ENCODE measurements at places on chromosomes 2 and 18.

DNA sequence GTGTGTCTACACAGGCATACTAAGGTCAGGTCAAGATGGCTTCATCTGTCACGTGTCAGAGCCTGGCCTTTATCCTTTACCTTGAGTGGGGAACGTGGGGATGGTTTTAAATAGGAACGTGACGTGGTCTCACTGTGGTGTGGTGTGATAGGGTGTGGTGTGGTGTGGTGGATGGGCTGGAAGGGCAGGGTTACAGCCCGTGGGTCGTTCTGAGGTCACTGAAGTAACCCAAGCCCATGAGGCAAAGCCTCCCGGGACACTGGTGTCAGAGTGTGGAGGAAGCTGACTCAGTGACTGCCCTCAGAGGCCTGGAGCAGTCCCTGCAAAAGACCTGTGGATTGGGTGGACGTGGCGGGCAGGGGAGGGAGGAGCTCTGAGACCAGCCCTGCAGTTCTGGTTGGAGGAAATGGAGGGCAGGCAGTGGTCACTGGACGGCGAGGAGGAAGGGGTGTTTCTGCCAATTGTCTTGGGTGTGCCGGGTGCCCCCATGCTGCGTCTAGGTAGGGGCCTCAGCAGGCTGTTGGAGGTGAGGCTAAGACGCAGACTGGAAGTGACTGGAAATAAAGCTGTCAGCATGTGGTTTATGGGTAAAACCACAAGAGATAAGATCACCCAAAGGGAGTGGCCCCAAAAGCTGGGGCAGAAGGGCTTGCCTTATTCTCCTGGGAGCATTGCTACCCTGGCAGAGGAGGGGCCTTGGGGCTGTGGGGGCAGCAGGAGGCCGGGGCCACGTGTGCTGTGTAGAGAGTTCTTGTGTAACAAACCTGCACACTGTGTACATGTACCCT is 84.8 kb downstream of the SH3RF3 start:
- no peak for DNase-seq

DNA sequence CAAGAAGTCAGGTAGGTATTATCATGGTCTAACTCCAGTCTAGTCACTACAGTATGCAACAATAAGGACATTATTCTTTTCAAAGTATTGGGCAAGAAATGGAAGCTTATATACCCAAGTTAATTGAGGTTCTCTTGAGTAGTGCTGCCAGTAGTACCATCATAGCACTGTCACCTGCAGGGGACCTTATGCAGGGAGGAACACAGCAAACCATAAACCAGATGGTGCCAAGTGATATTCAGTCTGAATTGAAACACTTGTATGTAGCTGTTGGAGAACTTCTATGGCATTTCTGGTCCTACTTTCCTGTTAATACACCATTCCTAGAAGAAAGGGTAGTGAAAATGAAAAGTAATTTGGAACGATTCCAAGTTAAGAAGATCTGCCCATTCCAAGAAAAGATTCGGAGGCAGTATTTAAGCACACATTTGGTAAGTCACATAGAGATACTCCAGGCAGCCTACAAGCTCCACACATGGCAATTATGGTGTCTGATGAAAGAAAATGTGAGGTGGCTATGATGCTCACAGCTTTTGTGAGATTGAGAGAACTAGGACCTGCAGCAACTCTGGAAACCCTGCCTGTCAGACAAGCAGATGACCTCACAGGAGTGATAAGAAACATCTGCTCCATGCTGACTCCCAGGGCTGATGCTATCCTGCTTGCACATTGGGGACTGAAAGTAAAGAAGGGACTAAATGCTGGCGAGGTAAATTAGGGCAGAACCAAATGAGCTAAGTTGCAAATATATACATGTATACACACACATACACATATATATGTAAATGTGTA is 174.7 kb downstream of the MC4R start:
- no peak for DNase-seq

DNA sequence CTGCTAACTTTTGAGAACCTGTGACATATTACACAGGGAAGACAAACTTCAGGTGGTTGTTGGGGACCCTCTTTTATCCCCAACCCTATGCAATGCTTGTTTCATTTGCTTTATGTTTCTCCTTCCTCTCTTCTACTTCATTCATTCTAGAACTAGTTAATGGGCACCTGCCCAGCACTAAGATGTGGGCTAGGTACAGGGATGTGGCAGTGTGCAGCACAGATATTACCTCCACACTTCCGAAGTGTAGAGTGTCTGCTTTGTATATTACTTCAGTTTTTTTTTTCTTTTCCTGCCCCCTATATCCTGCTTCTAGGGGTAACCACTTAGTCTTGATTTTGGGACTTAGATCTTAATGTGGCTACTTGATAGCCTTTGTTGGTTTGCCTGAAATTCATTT is 35.1 kb downstream of the CD28 start:
- DNase-seq, result no peak

- no peak for DNase-seq
Observed at GRCh38 chr2:130338793-130339345, 3.8 kb upstream of the IMP4 start.

GRCh38 chr18:76991021-76991688 is 141.4 kb downstream of the MBP start:
- DNase-seq, result no peak

GRCh38 chr18:23065234-23065806 is 70.0 kb upstream of the CABLES1 start:
- DNase-seq, result no peak

DNA sequence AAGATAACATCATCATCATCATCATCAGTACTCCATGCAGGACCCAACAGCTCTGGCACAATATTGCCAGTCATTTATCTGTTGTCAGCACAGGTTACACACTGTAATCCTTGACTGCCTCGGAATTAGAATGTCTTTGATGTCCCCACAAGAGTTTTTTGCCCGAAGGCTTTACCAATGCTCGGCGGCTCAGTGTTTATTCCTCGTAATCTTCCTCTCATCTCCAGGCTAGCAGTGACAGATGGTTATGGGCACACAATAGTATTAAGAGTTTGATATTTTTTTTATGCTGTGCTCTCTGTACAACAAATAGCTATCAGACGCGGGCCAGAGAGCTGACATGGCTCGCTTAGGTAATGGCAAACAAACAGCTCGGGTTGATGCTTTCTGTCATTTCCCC is 515.2 kb downstream of the ZEB2 start:
- DNase-seq, result no peak

DNA sequence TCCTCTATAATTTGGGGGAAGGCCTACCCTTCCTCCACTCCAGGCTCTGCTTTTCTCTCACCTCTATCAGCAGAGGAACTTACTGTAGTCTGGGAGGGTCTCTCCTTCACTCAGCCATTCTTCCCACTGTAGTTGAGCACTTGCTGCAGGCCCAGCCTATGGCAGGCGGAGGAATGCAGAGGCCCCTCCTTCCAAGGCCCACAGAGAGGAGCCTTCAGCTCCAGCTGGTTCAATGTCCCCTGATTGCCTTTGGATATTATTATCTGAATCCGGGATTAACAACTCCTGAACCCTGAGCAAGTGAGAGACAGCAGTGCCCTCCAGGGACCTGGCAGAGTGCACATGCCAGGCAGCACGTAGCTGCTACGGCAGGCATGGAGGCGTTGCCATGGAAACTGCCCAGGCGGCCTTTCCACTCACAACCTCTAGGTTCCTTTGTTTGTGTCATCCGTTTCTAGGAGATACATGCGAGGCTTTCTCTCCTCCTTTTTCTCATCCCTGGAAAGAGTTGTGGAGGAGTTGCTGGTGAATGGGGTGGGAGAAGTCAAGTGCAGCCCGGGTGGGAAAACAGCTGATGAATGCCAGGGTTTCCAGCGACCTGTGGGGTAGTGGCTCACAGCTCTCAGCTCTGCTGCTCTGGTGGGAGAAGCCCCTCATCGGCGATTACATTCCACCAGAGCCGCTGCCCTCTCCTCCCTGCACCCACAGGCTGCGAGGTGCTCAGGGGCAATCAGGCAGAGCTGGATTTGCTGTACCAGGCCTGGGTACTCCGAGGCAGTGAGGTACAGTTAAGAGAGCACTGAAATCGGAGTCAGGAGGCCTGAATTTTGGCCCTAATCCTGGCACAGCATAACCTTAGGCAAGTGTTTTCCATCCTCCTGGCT is 55.3 kb upstream of the HK2 start:
- DNase-seq, result peak; percentile 90

DNA sequence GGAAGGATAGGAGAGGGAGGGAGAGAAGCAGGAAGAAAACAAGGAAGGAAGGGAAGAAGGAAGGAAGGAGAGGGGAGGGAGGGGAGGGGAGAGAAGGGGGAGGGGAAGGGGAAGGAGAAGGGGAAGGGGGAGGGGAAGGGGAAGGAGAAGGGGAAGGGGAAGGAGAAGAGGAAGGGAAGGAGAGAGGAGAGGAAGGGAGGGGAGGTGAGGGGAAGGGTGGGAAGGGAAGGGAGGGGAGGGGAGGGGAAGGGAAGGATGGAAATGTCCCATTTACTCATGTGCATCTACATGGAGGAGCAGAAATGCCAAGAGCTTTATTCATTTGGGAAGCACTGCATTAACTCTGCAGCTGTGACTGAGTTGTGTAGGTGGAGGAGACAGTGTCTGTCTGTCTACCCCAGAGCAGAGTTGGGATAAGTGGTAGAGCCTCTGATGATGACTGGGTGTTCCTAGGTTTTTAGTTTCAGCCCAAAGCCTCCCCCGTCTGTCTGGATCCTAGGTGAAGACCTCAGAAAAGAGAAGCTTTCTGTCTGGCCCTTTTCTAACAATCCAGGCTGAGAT is 131.3 kb downstream of the COL6A3 start:
- DNase-seq, result no peak

DNA sequence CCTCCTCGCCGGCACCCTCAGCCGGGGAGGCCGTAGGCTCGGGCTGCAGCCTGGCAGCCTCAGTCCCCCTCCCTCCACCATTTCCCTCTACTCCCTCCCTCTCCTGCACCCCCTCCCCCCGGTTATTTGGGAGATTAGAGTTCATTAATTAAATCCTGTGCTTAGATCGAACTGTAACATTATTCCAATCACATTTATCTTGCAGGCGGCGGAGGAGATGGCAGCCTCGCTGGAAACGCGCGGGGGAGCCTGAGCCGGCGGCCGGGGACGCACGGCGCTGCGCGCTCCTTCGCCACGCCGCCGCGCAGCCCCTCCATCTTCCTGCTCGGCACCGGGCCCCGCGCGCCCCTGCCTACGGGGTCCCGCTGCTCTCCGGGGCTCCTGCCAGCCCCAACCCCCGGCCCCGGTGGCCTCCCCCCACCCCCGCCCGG is at the start of gene ST8SIA3:
TSS of gene ST8SIA3 (plus strand) at position 287 of the 431 bp plus-strand sequence. CDS start 290 bp downstream, outside the sequence.
- DNase-seq, result peak; percentile 58

GRCh38 chr18:4599312-4599711 is 144.2 kb upstream of the DLGAP1 start:
- DNase-seq, result no peak

DNA sequence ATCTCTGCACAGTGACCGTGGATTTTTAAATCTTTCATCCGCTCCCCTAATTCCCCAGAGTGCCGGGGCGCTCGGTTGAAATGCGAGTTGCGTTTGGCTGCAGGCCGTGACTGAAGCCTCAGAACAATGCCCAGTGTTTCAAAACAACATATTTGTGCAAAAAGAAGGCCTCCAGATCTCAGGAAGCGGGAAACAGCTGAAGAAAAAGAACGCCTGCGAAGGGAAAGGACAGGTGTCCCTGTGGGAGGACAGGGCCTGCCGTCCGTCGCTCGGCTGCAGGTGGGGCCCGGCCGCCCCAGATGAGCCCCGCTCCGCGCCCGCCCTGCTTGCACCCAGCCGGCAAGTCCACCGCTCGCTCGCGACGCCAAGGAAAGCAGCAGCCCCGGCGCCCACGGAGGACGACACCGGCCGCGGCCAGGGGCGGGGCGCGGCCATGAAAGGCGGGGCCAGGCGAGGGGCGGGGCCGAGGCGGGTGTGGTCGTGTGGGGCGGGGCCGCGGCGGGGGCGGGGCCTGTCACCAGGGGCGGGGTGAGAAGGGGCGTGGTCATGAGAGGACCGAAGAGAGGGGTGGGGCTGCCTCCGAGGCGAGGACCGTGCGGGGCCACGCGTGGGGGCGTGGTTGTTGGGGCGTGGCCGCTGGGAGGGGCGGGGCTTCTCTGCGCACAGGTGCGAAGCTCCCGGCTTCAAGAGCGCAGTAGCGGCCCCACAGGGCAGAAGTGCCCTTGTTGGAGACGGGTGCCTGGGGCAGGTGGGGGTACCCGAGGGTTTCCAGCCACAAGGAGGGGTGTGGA is 17.6 kb upstream of the BOK start:
- DNase-seq, result peak; percentile 59

DNA sequence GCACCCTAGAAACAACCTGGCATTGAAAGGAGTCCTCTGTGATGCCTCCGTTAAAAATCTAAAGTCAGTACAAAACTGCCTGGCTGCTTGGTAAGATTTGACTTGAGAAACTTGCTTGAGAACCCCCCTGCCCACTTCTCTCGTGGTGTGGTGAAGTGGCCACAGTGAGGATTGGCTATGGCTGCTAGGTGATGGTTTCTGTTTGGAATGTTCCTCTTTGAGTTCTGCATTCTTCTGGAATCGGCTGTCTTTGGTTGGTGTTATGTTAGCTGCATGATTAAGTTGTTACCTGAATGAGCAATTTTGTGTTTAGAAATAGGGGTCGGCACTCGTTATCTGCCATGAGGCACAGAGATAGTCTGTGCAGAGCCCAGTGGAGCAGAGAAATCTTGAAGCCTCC is 21.7 kb upstream of the SAG start:
- no peak for DNase-seq

DNA sequence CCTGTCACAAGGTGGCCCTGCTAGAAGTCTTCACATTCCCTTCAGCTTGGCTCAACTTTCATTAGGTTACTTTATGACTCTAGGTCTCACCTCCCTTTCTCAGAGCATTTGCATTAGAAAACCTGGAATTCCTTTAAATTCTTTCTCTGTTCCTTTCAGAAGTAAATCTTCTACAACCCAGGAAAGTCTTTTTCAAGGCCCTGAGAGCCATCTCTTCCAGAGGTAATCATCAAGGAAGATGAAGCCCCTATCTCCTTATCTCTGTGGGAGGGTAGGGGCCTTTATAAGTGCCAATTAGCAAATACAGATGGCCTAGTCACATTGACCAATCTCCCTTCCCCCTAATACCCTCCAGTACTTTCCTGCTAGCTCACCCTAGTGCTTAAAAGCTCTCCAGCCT is 848.0 kb upstream of the FAM98A start:
- DNase-seq, result no peak

DNA sequence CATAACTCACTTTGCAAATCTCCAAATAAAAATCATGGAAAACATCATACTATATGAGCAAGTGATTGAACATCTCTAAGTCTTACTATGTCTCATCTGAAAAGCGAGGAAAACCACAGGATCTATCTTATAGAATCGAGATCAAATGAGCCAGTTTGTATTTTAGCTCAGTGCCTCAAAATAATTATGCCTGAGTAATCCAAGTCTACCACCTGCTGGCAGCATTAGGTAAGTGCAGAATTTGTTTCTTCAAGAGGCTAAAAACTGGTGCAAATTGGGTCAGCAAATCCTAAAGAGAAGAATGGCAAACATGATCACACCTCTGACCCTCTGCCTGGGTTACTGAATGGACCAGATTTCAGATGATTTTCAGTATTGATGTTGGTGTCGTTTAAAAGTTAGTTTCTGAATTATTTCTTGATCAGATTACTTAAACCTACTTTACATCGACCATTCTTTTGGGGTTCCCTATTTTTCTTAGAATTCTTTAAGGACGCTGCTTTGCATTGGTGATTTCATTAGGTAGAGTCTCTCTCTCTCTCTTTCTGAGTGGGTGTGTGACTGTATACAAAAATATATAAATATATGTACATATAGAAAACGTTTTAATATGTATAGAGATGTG is 12.7 kb upstream of the FHOD3 start:
- peak; percentile 73 for DNase-seq
